ENCODE measurements at places on chromosomes 1 and 21.
A peak's percentile ranks its signal among the peaks of the same experiment; 100 is the strongest.

GRCh38 chr1:156805766-156806511 is 10.7 kb downstream of the SH2D2A start:
- no peak for DNase-seq

- DNase-seq = no peak
Observed at GRCh38 chr1:200296091-200296661, 113.7 kb downstream of the ZNF281 start.

DNA sequence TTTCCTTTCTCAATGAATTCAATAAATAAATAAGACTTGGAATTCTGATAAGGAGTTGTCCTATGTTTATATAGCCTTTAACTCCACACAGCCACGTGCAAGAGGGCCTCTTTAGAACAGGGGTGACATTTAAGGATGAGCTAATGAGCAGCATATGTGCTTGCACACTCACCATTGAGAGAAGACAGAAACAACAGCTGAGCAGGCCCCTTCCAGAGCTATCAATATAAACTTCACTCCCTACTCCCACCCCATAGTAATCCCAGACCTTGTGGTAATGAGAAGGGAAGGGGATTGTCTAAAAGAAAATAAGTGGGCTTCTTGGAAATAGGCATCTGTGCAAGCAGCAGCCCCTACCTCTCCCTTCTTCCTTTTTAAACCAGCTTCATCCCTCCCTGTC is 176.0 kb downstream of the SEC16B start:
- no peak for DNase-seq

- DNase-seq = no peak
Observed at GRCh38 chr1:107609808-107610207, 355.2 kb downstream of the VAV3 start.

DNA sequence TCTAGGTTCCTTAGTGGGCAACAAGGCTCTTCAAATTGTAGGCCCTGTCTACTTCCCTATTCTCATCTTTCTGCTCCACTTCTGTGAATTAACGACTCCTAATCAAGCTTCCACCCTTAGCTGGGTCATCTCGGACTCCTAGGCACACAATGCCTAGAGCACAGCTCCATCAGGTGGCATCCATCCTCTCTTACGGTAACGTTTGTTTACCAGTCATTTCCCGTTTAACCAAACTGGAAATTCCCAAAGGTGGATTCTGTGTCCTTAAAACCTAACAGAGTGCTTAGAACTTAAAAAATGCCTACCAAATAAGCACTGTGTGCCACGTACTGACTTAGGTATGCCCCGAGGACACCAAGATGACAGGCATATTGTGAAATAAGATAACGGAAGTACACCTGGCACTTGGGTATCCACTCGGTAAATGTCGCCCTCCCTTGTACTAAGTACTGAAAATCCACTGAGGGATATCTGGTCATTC is 1.5 kb downstream of the PARP1 start:
- DNase-seq = no peak

DNA sequence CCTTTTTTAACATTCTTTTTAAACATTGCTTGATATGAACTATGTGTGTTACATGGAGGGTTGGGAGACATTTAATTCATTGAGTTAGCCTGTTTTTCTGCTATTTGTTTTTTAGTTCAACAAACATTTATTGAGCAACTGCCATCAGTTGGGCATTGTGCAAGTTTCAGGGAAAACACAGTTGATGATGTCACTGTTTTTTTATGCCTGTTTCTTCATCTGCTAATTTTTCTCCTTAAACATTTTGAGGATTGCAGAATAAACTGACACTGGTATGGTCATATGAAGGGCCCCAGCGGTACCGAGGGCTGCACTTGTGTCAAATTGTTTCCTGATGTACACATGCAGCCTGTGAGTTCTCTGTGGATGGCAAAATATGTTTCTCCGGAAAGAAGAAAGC is 253.0 kb downstream of the FGGY start:
- no peak for DNase-seq

- no peak for DNase-seq
Observed at GRCh38 chr1:9657521-9658032, 6.0 kb downstream of the PIK3CD start.

DNA sequence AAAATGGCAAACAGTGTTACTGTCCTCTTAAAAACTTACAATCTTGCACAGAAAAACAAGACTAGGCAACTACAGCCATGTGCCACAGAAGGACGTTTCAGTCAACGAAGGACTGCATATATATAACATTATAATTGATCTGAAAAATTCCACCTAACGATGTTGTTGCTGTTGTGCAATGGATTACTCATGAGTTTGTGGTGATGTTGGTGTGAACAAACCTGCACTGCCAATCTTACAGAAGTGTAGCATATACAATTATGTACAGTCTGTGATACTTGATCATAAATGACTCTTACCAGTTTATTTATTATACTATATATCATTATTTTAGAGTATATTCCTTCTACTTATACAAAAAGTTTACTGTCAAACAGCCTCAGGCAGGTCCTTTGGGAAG is 6.8 kb upstream of the VAMP4 start:
- no peak for DNase-seq

DNA sequence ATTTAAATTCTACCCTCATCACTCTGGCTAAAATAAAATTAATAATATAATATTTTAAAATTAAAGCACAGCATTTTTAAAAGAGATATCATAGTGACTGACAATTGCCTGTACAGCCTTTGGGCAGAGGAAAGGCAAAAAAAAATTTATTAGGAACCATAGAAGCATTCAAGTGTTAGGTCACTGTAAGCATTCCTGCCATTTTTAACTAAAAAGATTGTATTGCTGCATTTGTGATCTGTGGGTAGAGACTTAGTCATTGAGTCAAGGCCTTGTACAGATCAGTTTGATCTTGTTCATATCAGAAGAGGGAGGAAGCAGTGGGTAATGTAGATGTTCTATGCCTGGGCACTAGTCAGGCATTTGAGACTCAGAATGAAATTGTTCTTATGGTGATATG is 109.9 kb downstream of the LYPLAL1 start:
- no peak for DNase-seq

GRCh38 chr21:18369115-18369514 is 34.5 kb downstream of the TMPRSS15 start:
- no peak for DNase-seq

GRCh38 chr1:174966008-174966572 is 33.7 kb upstream of the CACYBP start:
- no peak for DNase-seq

GRCh38 chr1:225532240-225532944 is 104.6 kb upstream of the LBR start:
- no peak for DNase-seq

DNA sequence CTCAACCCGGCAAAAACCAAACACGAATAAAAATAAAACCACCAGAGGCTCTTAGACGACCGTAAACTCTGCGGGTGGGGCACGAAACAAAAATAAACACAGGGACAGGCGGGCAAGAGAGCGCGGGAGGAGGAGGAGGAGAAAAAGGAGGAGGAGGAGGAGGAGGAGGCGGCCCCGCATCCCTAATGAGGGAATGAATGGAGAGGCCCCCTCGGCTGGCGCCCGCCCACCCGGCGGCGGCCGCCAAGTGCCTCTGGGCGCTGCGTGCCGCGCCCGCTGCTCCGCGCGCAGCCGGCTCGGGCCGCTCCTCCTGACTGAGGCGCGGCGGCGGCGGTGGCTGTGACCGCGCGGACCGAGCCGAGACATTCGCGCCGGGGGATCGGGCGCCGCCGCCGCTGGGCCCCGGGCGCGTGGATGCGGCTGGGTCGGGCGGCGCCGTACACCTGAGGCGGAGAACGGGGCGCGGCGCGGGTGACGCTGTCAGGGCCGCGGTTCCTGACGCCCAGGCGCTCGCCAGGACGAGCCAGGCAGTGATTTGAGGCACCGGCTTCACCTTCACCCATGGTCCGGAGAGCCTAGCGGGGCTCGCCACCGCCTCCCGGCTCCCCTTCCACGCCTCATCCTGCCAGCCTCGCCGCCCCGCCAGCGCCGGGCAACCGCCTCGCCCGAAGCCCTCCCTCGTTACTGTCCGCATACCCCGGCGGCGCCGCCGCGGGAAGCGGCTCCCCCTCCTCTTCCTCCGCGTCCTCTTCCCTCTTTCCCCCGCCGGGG is at the start of gene MARK1:
Gene MARK1 (plus strand): TSS at position 229 of the 771 bp plus-strand sequence. CDS start 687 bp downstream, outside the sequence.
- DNase-seq = peak; percentile 49

DNA sequence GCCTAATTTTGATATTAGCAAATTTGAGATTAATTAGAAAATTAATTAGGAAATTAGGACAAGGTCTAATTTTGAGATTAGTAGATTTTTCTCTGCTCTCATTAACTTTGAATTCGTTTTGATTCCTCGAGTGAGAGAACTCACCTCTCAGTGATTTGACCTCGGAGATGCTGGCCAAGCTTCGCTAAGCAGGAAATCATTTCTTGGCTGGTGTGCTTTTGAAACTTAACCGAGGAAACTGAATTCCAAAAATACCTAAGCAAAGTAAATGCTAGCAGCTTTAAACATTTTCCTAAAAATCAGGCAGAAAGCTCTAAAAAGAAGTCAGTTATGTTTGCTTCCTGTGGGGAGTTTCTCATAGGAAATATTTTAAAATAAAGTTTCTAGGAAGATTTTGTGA is 34.9 kb downstream of the CDC14A start:
- DNase-seq = no peak

- DNase-seq = no peak
Observed at GRCh38 chr1:243851257-243851756, 1.3 kb upstream of the AKT3 start.

DNA sequence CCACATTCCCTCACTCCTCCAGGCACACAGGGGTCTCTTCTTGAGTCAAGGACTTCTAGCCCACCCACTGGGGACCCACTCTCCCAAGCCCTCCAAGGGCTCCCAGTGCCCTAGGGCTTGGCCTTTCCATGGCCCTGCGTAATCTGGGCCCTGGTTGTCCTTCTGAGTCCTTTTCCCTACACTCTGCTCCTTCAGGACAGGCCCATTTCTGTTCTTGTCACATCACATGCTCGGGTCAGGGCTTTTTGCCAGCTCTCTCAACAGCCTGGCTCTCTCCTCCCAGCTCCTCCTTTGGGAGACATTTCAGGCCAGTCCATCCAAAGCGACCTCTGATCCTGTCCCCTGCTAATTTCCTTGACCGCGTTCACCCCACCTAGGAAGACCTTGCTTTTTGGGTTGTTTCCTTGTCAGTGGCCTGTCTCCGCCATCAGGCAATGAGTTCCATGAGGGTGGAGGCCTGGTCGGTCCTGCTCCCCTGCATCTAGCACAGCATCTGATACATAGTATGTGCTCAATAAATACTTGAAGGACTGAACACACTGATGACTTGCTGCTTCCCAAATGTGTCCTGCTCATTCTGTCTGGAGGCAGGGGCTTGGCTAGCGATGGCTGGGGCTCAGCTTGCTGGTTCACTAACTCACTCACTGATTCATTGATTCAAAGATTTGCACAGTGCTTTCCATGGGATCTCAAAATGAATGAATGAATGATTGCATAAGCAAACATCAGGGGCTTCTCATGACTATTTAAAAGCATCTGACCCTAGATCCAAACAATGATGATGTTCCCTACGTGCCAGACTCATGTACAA is 44.8 kb downstream of the DHRS3 start:
- DNase-seq = no peak

- DNase-seq = no peak
Observed at GRCh38 chr1:223135176-223135942, 7.7 kb downstream of the TLR5 start.

DNA sequence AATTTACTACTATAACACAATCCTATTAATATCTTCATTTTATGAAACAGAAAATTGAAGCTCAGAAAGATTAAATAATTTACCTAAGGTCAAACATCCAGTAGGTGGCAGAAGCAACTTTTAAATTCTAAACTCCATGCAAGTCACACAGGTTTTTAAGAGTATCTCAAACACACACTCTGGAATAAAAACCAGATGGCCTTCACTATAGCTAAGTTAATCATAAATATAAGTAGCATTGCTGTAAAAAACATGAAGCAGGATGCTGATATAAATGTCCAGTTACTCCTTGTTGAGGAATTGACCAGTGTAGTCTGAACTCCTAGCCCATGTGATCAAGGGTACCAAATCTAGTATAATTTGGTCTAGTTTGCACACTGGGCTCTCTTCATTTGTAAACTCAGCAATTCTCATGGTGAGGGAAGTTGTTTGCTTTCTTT is 9.4 kb upstream of the FMO3 start:
- DNase-seq = no peak

- DNase-seq = no peak
Observed at GRCh38 chr21:44261675-44262295, at the start of gene DNMT3L. DNMT3L (minus strand) TSS chr21:44261897; CDS start chr21:44261259, 638 bp downstream.

GRCh38 chr1:231040800-231041718 is 1.0 kb upstream of the FAM89A start:
- no peak for DNase-seq

Measured in nucleus accumbens (tissue), 56 donors.